Endodermal cell (in vitro differentiated cells): ENCODE measurements at places on chromosomes 11 and 22. TPM values are rescaled to one million over a fixed set of nuclear protein-coding genes. Genes with fewer than 3 reads are reported as not detected.

FDX1 gene
- total RNA-seq = 6.9 to 12.1 TPM (median 11.3 TPM) in 3 replicates

LRP4 gene
- 11.3 and 12.6 TPM in 2 replicates for total RNA-seq

DNA sequence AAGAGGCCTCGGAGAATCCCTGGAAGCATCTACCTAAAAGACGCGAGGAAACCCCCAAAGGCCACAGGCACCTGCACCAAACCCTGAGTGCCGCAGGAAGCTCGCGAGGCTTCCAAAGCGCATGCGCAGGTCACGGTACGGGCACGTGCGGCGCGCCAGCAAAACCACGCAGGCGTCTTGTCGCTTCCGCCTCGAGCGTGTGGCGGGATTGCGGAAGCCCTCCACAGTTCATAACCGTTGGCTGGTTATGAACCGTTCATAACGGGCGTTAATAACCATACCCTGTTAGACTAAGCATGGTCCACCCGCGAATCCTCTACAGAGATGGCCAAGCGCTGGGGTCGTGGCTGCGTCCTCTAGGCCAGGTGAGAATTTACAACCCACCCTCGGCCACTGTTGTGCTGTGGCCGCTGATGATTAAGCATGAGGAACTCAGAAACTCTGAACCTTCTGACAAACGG lies 46.4 kb downstream of the MORC2 start:
- no peaks in the 10 kb centered on the region for H3K4me1 ChIP-seq
- no peak overlapping the region for H3K4me3 ChIP-seq
- H3K36me3 ChIP-seq = peaks cover 26% of the 10 kb centered on the region

GRCh38 chr22:46035742-46036557 lies 59.0 kb upstream of the WNT7B start:
- DNase-seq = peak; percentile 100
- H3K27me3 ChIP-seq = no peaks in the 10 kb centered on the region
- H3K36me3 ChIP-seq = no peaks in the 10 kb centered on the region
- H3K4me3 ChIP-seq = peak overlapping the region; percentile 96
- peaks cover 3% of the 10 kb centered on the region for H3K4me1 ChIP-seq

GRCh38 chr22:36287881-36288515 lies 35.1 kb downstream of the APOL1 start:
- DNase-seq = no peak
- no peaks in the 10 kb centered on the region for H3K4me1 ChIP-seq
- no peak overlapping the region for H3K4me3 ChIP-seq
- no peak overlapping the region for H3K27ac ChIP-seq
- H3K36me3 ChIP-seq = peaks cover 79% of the 10 kb centered on the region

- no peak overlapping the region for H3K4me3 ChIP-seq
- H3K36me3 ChIP-seq = no peaks in the 10 kb centered on the region
- H3K27me3 ChIP-seq = no peaks in the 10 kb centered on the region
- no peak overlapping the region for H3K27ac ChIP-seq
- H3K4me1 ChIP-seq = peaks cover 2% of the 10 kb centered on the region
These were observed 19.0 kb upstream of the MPPED2 start for GRCh38 chr11:30605036-30605605.
